NK-92 treated with Interleukin-12 subunit alpha and Interleukin-12 subunit beta, amount 100 ng/mL, for 24 hours (cell line): ENCODE measurements at places on chromosomes 3 and 15.

- DNase-seq: no peak
These were observed 139.6 kb downstream of the CMSS1 start for GRCh38 chr3:99957151-99957796.

DNA sequence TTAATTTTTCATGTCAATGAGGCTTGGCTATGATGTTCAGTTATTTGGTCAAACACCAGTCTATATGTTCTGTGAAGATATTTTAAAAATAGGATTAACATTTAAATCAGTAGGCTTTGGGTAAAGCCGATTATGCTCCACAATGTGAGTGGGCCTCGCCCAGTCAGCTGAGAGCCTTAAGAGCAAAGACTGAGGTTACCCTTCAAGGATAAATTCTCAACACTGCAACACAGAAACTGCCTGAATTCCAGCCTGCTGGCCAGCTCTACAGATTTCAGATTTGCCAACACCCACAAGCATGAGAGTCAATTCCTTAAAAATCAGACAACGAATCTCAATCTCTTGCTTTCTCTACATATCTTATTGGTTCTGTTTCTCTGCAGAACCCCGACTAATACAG is 188.3 kb downstream of the PLCH1 start:
- no peak for DNase-seq

DNA sequence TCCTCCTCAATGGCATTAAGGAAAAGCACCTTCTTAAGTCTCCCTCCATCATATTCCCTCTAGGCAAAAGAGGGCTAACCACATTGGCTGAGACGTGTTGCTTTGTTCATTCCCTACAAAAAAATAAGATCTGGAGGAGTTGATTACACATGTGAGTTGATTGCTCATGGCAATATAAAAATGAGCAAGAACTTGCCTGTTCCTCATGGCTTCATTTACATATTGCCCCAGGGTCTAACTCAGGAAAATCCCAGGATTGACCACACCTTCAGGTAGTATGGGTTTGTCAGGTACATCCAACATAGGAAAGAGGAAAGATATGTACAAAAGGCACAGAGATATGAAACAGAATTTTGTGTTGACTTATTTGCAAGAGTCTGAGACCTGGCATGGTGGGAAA is 35.5 kb downstream of the NFKBIZ start:
- no peak for DNase-seq

DNA sequence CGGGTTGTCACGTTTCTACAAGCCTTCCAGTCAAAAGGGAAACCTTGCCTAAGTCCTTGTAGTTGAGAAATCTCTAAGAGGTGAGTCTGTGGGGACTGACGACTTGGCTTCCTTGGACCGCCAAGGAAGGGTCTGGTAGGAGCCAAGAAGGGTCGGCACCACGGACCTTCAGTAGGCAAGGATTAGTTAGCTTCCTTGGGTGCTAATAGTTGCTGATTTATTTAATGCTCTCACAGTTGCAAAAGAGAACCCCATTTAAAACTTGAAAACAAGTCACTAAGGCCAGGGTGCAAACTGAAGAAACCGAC is 361 bp upstream of the LCMT2 start:
- DNase-seq: no peak

DNA sequence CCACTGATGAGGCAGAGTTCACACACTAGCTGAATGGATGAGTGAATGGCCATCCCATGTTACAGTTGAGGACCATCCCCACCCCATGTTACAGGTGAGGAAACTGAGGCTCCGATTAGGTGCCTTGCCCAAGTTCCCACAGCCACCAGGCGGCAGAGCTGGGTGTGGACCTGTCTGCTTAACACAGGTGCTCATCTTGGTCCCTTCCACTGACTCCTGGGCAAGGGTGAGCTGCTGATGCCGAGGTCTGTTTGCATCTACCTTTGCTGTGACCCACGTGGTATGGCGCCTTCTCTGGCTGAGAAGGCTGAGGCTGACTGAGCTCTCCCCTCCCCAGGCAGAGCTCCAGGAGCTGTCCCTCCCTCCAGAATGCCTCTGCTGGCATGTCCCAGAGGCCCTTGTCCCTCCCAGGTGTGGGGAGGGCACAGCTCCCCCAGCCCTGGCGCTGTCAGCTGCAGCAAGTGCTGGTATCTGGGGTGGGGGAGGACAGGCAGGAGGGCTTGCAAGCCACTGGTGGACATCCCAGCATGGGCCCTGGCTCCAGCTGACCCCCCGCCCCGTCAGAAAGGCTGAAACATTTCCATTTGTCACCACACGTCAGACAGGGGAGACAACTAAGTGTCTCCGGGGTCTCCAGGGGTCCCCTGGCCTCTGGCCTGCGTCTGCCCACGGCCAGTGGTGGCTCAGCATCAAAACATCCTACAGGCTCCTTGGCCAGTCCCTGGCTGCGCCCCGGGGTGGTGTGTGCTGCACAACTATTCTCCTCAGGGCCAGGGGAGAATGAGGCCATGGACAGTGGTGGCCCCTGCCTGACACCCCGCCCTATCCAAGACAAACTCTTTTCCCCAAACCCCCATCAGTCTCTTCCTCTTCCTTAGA is 105.4 kb downstream of the ADCY5 start:
- no peak for DNase-seq

- DNase-seq: no peak
These were observed 160.2 kb downstream of the SERPINI1 start for GRCh38 chr3:167895684-167896083.

DNA sequence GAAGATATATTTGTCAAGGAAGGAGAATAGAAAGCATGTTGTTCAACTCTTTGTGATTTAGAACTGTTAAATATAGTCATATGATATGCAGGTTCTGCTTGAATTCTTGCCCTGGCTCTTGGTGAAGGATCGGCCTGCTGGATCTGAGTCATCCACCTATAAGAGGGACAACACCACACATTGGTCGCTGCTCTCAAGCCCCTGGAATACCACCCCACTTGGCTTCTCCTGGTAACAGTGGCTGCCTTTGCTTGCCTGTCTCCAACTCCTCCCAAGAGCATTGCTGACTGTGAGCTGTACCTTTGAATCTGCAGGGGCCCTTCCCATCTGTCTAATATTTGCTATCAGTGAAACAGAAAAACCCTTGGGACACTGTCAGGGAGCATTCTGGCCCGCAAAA is 78.9 kb upstream of the DGKG start:
- no peak for DNase-seq

- DNase-seq: no peak
These were observed 7.9 kb downstream of the MESP2 start for GRCh38 chr15:89783861-89784685.

DNA sequence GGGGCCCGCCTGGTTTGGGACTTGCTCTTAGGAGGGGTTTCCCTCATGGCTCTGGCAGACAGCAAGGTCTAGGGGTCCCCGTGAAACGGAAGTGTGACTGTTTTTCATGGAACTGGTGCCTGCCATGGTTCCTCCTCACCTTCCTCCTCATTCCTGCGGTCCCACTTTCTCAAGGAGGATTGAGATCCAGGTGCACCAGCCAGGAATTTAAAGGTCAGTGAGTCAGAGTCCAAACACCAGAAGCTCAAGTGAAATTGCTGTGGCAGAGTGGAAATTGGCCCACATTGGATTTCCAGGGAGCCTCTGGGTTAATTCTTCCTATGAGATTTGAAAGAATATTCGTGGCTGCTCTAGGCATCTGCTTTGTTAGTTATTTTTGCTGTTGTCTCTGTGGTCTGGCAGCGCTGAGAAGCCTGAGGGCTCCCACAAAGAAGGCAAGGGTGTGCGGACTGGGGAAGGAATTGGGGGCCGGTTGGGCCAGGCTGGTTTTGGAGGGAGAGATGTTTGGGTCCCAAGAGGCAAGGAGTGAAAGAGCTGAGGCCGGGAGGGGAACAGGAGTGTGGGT is 60.4 kb upstream of the TNFAIP8L3 start:
- DNase-seq: no peak
